Activated naive CD8-positive, alpha-beta T cell treated with anti-CD3 and anti-CD28 coated beads, Interleukin-2, amount 10 ng/mL, durations not matched to agents 7 days and 5 days (primary cell): ENCODE measurements at places on chromosomes 11 and 22.

DNA sequence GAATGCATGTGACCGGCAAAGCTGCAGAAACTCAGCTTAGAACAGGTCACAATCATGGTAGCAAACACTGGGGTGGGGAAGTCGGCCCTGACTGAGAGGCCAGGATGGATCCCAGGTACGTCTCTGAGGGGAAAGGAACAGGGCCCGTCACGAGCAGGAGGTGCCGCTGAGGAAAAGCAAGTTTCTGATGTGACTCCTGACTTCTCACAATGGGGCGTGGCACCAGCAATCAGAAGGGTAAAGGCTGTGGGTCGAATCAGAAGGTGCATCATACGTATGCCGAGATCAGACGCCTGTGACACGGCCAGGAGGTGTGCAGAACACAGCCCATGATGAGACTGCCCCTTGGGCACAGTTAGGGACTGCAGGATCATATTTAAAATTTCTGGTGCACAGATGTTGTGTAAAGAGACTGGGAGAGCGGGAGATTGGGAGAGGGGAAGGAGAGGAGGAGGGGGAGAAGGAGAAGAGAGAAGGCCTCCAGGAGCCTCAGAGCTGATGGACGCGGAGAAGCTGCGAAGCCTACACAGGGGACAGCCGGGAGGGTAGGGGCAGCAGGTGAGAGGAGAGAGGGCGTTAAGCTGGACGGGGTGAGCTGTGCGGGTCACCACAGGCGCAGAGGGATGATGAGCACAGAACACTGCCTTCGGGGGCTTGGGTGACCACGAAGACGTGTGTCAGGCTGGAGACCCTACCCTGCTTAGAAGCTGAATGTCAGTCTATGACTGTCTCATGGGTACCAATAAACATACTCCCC is 30.7 kb downstream of the KRTAP5-5 start:
- peak; percentile 20 for DNase-seq

- DNase-seq: no peak
Observed at GRCh38 chr11:69665669-69666068, 9.5 kb downstream of the LTO1 start.

- peak; percentile 47 for DNase-seq
Observed at GRCh38 chr11:47768101-47768612, 1.0 kb upstream of the FNBP4 start.

- DNase-seq: no peak
Observed at GRCh38 chr11:99422581-99423427, 402.1 kb downstream of the CNTN5 start.

DNA sequence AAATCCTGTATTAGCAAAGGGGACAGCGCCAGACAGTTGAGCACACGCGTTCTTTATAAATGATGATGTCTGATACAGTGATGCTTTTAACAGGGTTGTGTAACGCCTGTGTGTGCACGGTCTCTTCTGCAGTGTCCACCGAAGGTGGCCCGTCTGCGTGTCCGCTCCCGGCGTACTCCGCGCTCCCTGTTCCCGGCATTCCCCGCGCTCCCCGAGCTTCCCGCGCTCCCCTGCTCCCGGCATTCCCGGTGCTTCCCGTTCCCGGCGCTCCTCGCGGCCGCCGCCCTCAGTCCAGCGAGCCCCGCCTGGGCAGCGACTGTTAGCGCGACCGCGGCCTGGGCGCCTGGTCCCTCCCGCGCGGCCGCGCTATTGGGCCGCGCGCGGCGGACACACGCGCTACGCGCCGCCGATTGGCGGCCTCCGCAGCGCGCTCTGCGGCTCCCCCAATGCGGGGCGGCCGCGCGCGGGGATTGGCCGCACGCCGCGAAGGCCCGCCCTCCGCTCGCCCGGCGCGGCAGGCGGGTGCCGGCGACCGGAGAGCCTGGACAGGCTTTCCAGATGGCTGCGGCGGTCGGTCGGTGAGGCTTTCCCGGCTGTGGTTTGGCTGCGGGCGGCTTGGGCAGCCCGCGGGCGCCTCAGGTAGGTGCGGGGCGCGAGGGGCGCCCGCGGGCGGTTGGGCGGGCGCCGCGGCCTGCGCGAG is at the start of gene DGCR8:
Gene DGCR8, plus strand, starts transcription at position 497 of the 700 bp plus-strand sequence. CDS start 5,723 bp downstream, outside the sequence.
- peak; percentile 89 for DNase-seq

- DNase-seq: no peak
Observed at GRCh38 chr22:18104566-18104965, 6.0 kb upstream of the TUBA8 start.

GRCh38 chr11:117099696-117100095 is 1.5 kb upstream of the SIK3 start:
- DNase-seq: no peak
